Foreskin keratinocyte (primary cell): ENCODE measurements at places on chromosomes 13 and 19. TPM values are rescaled to one million over a fixed set of nuclear protein-coding genes. Genes with fewer than 3 reads are reported as not detected.

Gene SBK2
- not detected in 2 replicates for polyA plus RNA-seq

Gene CYP4F3
- 0.02 and 0.03 TPM in 2 replicates for polyA plus RNA-seq

Gene SLITRK6
- polyA plus RNA-seq, result 0.35 and 1.7 TPM in 2 replicates

Gene ZNF880
- 8.3 and 8.5 TPM in 2 replicates for polyA plus RNA-seq

Gene CYP2A7
- not detected in 2 replicates for polyA plus RNA-seq

Gene PSG3
- polyA plus RNA-seq, result not detected in 2 replicates

Gene EPSTI1
- 12.5 and 18.6 TPM in 2 replicates for polyA plus RNA-seq

Gene ZNF738
- polyA plus RNA-seq, result 4.8 TPM in 2 replicates

Gene EID2B
- polyA plus RNA-seq, result 1.1 and 1.2 TPM in 2 replicates

Gene FUT6
- polyA plus RNA-seq, result not detected in 2 replicates

Gene CEACAM7
- polyA plus RNA-seq, result not detected in 2 replicates

DNA sequence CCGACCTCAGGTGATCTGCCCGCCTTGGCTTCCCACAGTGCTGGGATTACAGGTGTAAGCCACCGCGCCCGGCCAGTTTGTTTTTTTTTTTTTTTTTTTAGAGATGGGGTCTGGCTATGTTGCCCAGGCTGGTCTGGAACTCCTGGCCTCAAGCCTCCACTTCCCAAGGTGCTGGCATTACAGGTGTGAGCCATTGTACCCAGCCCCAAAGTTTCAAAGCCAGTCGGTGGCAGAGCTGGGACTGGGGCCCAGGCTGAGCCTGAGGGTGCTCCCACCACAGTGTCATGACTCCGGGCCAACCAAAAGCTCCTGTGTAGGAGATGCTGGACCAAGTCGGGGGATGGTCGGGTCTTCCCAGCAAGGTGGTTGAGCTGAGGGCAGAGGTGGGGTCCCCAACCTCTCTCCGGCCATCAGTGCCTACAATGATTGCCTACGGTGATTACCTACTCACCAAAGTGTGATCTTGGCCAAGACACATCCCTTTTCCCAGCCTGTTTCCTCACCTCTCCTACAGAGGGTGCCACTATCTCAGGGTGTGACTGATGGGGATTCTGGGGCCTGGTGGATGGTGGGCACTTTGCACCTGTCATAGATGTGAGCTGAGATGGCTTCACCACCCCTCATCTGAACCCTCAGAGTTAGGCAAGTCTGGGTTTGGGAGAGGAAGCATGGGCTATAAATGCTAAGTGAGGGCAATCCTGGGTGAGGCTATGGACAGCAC, 5.9 kb upstream of the SAMD1 start:
- no peak for DNase-seq

DNA sequence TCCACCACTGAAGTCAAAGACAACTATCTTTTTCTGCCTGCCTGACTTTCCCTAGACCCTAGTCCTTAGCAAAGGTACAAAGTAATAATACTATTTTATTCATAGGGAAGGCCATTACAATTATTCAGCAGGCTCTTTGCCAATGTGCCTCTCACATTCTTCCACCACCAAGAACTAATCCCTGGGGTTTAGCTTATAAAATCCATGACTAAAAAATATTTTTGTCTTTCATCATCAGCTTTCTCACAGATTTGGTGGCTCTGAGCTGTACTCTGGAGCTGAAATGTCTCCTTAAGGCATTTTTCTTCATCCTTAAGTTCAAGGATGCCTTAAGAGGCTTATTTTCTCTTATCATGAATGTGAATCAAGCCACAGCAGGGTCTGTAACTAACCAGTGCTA, 96.1 kb downstream of the OXGR1 start:
- peak; percentile 9 for DNase-seq

- DNase-seq, result no peak
Measured at GRCh38 chr13:45064889-45065288, 55.4 kb upstream of the GTF2F2 start.

DNA sequence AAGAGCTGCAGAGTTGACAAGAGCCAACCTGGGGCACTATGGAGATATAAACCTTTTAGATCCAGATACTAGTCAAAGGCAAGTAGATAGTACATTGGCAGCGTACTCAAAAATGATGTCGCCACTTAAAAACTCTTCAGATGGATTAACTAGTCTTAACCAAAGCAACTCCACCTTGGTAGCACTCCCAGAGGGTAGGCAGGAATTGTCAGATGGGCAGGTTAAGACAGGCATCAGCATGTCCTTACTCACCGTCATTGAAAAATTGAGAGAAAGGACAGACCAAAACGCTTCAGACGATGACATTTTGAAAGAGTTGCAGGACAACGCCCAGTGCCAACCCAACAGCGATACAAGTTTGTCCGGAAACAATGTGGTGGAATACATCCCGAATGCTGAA, 8.9 kb downstream of the ZNF507 start:
- peak; percentile 47 for DNase-seq

DNA sequence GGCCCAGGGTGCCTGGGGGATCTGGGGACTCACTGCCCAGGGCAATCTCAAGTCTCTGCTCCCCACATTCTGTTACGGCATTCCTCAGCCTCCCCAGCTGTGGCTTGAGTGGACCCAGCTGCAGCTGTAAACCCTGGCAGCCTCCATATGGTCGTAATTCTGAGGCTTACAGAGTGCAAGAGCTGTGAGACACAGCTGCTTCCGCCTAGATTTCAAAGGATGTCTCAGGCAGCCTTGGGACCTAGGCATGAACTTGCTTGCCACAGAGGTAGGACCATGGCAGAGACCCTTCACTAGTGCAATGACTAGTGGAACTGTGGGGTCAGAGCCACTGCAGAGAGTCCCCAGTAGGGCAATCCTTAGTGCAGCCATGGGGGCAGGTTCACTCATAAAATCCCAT, 297.5 kb downstream of the ENOX1 start:
- DNase-seq, result no peak

GRCh38 chr19:33674626-33675367, 53.0 kb downstream of the CHST8 start:
- no peak for DNase-seq

- peak; percentile 52 for DNase-seq
Measured at GRCh38 chr19:1105008-1105872, 1.4 kb downstream of the GPX4 start.

GRCh38 chr19:36796714-36796992, 24.0 kb upstream of the ZNF850 start:
- no peak for DNase-seq

GRCh38 chr13:41637586-41637985, 180.2 kb downstream of the RGCC start:
- DNase-seq, result no peak

- no peak for DNase-seq
Measured at GRCh38 chr19:39508629-39509028, 6.3 kb upstream of the SELENOV start.

- DNase-seq, result no peak
Measured at GRCh38 chr13:45255247-45255987, 54.6 kb upstream of the KCTD4 start.

GRCh38 chr13:113077566-113077952, 28.0 kb upstream of the F7 start:
- no peak for DNase-seq

- DNase-seq, result peak; percentile 100
Measured at GRCh38 chr19:52189735-52190486, at the start of gene PPP2R1A. Gene PPP2R1A (plus strand): TSS chr19:52190052. CDS start chr19:52190097, 45 bp downstream.

- DNase-seq, result peak; percentile 77
Measured at GRCh38 chr19:41327576-41328156, 17.7 kb downstream of the CCDC97 start.

DNA sequence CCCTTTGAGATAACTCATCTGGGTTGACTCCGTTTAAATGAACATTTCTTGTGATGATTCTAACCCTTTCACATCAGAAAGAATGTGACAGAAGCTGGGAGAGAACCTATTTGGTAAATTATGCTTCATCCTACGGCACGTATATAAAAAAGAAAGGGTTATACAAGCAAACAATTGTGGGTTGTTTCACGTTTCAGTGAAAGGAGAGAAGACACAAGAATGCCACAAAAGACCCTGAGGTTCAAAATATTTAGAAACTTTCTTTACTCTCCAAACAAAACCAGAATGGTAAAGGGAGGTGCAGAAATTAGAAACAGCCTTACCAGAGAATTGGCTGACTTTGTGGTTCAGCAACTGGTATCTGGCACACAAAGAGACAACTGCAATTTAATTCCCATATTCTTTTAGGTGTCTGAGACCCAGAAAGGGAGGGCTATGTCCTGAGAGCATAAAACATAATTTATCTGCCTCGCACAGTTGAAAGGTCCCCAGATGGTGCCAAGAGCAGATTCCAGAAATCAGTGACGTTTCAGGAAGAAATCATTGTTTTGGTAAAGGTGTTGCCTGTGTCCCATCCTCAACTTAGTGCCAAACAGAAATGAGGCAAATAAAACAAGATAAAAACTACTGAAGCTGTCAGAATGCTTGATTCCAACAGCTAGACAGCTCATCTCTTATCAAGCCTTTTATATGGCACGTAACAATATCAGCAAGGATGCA, 361.4 kb downstream of the EFNB2 start:
- DNase-seq, result no peak

GRCh38 chr19:39388657-39389056, 2.2 kb downstream of the PAF1 start:
- no peak for DNase-seq

- no peak for DNase-seq
Measured at GRCh38 chr13:54980651-54981050, 1952.0 kb downstream of the OLFM4 start.

DNA sequence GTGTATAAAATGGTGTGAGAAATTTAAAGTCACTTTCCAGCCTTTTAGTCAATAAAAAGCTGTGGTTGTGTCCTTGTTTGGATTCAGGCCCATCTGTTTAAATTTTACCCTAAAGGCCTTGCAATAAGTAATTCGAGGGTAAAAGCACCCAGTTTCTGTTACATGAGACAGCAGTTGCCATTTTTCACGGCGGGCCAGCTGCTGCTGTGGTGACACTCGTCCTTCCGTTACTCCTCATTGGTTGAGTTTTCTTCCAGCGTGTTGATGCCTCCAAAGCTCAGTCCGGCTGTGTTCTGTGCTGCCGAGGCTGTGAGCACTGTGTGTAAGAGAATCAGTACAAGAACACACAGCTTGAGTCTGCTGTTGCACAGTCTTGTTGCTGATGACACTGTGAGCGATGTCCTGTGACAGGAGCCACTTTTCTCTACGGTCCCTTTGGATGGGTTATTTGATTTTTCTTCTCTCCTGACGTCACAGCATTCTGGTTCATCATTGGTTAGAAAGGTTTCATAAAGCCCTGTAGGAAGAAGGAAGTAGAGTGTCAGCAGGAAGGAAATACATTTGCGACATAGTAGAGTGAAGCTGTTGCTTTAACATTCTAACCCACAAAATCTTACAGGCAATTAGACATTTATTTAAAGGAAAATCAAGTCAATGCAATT, 602.5 kb upstream of the ARGLU1 start:
- DNase-seq, result no peak

DNA sequence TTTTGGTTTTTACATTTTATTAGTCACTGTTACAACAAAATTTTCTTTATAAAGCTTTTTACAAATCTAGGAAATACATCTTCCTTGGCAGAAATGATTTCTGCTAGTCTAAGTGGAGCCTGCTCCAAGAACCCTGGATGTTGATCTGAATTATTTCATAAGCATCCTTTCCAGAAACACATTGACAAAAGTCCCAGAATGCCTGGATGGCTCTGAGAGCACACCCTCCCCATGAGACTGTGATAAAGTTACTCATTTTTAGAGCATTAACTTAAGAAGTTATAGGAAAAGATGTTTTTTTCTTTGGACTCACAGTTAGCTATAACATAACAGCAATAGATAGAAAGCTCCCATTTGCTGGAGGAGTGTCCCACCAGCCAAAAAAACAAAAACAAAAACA, 559.6 kb upstream of the SPRY2 start:
- DNase-seq, result no peak

GRCh38 chr13:21124852-21125251, 51.5 kb downstream of the SKA3 start:
- DNase-seq, result peak; percentile 37

- no peak for DNase-seq
Measured at GRCh38 chr13:51363625-51364024, 24.1 kb downstream of the SERPINE3 start.

- DNase-seq, result no peak
Measured at GRCh38 chr19:30473334-30473867, 101.2 kb downstream of the ZNF536 start.

DNA sequence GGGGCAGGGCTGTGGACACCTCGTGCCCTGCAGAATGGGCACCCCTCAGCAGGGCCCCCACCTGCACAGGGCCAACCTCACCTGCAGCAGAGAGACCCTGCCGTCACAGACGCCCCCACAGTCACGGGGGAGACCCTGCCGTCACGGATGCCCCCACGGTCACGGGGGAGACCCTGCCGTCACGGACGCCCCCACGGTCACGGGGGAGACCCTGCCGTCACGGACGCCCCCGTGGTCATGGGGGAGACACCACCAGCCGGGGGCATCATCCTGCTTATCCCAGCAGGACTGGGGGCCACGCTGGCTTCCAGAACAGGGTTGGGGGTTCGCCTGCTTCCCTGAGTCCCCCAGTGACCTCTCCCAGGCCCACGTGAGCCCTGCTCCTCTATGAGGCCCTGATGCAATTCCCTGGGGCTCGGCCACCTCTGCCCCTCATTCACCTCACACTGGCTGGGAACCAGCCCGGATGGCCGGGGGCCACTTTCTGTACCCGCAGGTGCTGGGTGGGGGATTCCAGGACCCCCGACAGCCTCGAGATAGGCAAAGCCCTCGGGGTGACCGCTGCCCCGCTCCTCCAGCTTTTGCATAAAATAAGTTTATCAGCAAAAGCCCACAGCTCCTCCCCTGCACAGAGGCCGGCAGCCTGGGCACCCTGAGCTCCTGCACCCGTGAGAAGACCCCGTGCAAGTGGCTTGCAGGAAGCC, 23.6 kb downstream of the SBNO2 start:
- no peak for DNase-seq

- DNase-seq, result peak; percentile 85
Measured at GRCh38 chr13:41694545-41695301, 237.4 kb downstream of the RGCC start.

GRCh38 chr19:38173291-38174041, 50.6 kb downstream of the DPF1 start:
- peak; percentile 93 for DNase-seq

GRCh38 chr19:43939557-43940260, 4.6 kb upstream of the ZNF45 start:
- no peak for DNase-seq
